ENCODE measurements at places on chromosomes 2 and 18. TPM values are rescaled to one million over a fixed set of nuclear protein-coding genes. Genes with fewer than 3 reads are reported as not detected.
A peak's percentile ranks its signal among the peaks of the same experiment; 100 is the strongest.

GRCh38 chr2:191221666-191222065, 23.5 kb upstream of the MYO1B start:
- H3K27me3 ChIP-seq, result no peaks in the 10 kb centered on the region
- no peak for DNase-seq
- H3K4me1 ChIP-seq, result no peaks in the 10 kb centered on the region

GRCh38 chr18:45562567-45563479, 52.5 kb upstream of the SLC14A2 start:
- H3K27ac ChIP-seq, result peak overlapping the region; percentile 73
- no peak overlapping the region for H3K4me3 ChIP-seq
- no peaks in the 10 kb centered on the region for H3K36me3 ChIP-seq
- no peaks in the 10 kb centered on the region for H3K27me3 ChIP-seq
- peaks cover 7% of the 10 kb centered on the region for H3K4me1 ChIP-seq

- DNase-seq, result no peak
- H3K36me3 ChIP-seq, result no peaks in the 10 kb centered on the region
- no peak overlapping the region for H3K4me3 ChIP-seq
- H3K27me3 ChIP-seq, result no peaks in the 10 kb centered on the region
- H3K4me1 ChIP-seq, result no peaks in the 10 kb centered on the region
These were observed 43.0 kb upstream of the COL5A2 start for GRCh38 chr2:189222468-189223105.

DNA sequence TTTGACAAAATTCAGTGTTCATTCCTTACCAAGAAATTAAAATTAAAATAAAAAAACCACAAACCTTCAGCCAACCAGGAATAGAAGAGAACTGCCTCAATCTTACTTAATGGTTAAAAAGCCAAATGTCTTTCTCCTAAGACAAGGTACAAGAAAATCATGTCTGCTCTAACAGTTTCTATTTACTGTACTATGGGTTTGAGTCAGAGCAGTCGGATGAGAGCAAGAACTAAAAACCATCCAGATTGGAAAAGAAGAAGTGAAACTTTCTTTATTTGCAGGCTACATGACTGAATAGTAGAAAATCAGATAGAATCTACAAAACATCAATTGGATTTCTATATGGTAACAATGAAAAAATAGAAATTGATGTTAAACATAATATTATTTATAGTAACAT, 555.5 kb upstream of the TNP1 start:
- H3K27me3 ChIP-seq, result no peaks in the 10 kb centered on the region
- H3K4me3 ChIP-seq, result no peak overlapping the region
- no peaks in the 10 kb centered on the region for H3K36me3 ChIP-seq
- no peak overlapping the region for H3K27ac ChIP-seq

DNA sequence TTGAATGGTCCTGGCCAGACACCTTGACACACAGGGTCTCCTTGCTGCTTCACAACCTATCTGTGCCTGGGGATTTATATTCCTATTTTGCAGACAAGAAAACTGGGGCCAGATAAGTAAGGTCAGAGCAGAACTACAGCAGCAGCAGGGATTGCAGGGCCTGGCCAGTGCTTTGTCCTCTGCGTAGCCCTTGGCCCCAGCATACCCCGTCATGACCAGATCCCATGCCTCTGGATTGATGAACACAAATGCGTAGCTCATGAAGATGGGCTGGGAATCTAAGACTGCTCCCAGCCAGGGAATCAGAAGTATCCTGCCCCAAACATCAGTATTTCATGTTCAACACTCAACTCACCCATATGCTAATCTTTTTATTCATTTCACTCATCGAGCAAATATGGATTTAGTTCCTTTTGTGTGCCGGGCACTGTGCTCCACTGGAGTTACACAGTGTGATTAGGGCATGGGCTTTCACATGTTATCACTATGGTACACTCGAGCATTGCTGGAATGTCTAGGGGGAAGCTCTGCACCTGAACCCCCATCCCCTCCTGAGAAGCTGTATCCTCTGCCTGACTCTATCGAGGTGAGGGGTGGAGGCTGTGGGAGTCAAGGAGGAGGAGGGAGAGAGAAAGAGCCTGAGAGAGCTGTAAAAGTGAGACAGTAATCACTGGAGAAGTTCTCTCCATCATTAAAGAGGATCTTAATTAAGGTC, 143.3 kb downstream of the CYP26B1 start:
- no peak for DNase-seq
- H3K36me3 ChIP-seq, result no peaks in the 10 kb centered on the region

DNA sequence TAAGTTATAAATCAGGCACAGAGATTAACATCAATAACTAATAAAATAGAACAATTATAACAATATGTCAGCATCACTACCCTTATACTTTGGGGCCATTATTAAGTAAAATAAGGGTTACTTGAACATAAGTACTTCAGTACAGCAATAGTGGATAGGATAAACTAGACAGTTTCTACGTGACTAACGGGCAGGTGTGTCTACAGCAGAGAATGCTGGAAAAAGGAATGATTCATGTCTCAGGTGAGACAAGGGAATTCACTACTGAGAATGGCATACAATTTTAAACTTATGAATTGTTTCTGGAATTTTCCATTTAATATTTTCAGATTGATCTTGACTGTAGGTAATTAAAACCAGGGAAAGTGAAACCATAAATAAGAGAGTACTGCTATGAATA, 5.5 kb downstream of the WDR75 start:
- peaks cover 35% of the 10 kb centered on the region for H3K36me3 ChIP-seq
- H3K27ac ChIP-seq, result no peak overlapping the region
- no peak for DNase-seq
- H3K4me3 ChIP-seq, result no peak overlapping the region
- no peaks in the 10 kb centered on the region for H3K27me3 ChIP-seq
- peaks cover 12% of the 10 kb centered on the region for H3K4me1 ChIP-seq

DNA sequence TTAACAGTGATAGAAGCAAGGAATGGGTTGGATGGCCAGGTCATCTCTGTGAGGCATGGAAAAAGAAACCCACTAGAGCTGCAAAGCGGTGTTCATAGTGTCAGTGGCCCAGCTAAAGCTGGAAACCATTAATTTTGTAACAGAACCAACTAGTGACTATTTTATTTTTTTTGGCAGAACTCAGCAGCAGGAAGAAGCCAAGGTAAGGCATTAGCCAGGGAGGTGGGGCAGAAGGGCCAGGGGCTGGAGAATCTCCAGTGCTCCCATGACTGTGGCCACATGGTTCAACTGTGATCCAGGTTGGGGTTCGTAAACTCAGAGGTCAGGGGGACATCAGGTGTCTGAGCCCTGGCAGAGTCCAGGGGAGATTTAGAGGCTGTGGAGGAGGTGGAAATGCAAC, 25.9 kb upstream of the YES1 start:
- no peaks in the 10 kb centered on the region for H3K27me3 ChIP-seq
- H3K27ac ChIP-seq, result no peak overlapping the region
- peaks cover 25% of the 10 kb centered on the region for H3K4me1 ChIP-seq
- H3K36me3 ChIP-seq, result no peaks in the 10 kb centered on the region

DNA sequence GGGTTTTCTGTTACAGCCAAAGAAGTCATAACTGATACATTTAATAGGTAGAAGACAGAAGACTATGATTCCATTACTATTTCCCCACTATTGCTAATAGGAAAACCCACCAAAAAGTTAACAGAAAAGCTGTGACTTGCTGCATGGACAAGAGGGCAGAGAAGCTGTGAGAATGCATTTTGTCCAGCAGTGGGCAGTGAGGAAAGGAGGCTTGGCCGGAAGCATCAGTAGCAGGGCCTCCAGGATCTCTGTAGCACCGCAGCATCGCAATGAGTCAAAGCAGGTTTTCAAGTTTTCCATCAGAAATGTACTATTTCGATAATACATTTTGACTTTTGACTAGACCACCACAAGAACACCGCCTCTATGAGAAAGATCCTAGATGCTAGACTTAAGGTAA, 24.9 kb downstream of the MYO5B start:
- no peaks in the 10 kb centered on the region for H3K4me1 ChIP-seq
- no peak overlapping the region for H3K4me3 ChIP-seq
- H3K27ac ChIP-seq, result no peak overlapping the region
- H3K27me3 ChIP-seq, result no peaks in the 10 kb centered on the region
- no peaks in the 10 kb centered on the region for H3K36me3 ChIP-seq

DNA sequence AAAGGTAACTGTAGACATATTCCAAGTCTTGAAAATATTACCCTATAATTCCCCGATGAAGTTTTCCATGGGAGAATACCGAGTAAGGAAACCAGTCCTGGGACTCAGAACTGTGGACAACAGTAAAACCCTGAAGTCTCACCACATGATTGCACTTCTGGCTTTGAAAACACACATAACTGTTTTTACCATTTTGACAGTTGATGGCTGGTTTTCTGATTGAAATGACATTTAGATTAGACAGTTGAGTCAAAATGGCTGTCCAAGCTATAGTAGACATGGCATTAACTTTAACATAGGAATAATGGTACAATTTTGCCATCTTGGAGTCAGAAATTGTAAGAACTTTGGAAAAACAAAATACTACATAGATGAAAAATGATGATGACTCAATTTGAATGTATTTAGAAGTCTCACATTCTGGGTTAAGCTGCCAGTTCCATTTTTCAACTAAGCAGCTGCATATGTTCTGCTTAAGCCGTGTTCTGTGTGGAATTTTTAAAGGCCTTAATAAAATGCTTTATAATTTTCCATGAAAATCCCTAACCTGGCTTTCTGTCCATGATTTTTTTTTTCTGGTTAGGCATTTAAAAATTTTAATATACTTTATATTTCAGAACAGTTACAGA, 38.3 kb upstream of the WIPF1 start:
- no peak overlapping the region for H3K4me3 ChIP-seq
- H3K4me1 ChIP-seq, result no peaks in the 10 kb centered on the region
- no peak for DNase-seq
- H3K27me3 ChIP-seq, result no peaks in the 10 kb centered on the region

- H3K4me1 ChIP-seq, result no peaks in the 10 kb centered on the region
- no peak overlapping the region for H3K27ac ChIP-seq
- no peak for DNase-seq
- H3K36me3 ChIP-seq, result no peaks in the 10 kb centered on the region
These were observed 41.3 kb upstream of the ACAA2 start for GRCh38 chr18:49854681-49855080.

GRCh38 chr2:20481798-20482405, 35.0 kb downstream of the RHOB start:
- peak overlapping the region; percentile 71 for H3K27ac ChIP-seq
- no peak for DNase-seq
- no peaks in the 10 kb centered on the region for H3K36me3 ChIP-seq
- H3K4me3 ChIP-seq, result no peak overlapping the region
- H3K4me1 ChIP-seq, result peaks cover 14% of the 10 kb centered on the region

CHST9 gene
- 0.17 TPM for total RNA-seq

GRCh38 chr2:157414050-157414449, 29.8 kb downstream of the CYTIP start:
- H3K27me3 ChIP-seq, result no peaks in the 10 kb centered on the region
- DNase-seq, result no peak
- no peaks in the 10 kb centered on the region for H3K4me1 ChIP-seq
- no peak overlapping the region for H3K4me3 ChIP-seq
- H3K27ac ChIP-seq, result no peak overlapping the region

MOB1A gene
- total RNA-seq, result 77.9 TPM

SERPINB11 gene
- not detected for total RNA-seq

RIT2 gene
- total RNA-seq, result not detected

TNFAIP6 gene
- total RNA-seq, result 9.0 TPM

- H3K27me3 ChIP-seq, result no peaks in the 10 kb centered on the region
- H3K27ac ChIP-seq, result no peak overlapping the region
- no peaks in the 10 kb centered on the region for H3K36me3 ChIP-seq
- H3K4me3 ChIP-seq, result no peak overlapping the region
These were observed 404.0 kb upstream of the MYT1L start for GRCh38 chr2:2735041-2735440.

TGFBRAP1 gene
- 21.1 TPM for total RNA-seq

MPP4 gene
- total RNA-seq, result 0.32 TPM

DNA sequence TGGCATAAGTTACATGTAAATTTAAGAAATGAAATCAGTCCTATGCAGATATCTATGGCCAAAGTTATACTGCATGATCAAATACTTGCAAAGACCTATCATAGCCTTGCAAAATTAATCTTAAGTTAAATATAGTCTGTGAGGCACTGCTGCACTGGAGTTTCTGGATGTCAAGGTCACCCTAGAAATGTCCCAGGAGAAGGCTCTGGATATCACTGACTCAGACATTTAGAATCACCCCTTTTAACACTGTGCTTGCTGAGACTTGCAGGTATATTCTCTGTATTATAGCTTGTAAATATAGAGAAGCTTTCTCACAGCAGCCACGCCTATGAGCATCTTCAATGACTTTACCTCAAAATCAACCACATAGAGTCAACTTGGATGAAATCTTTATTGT, 51.5 kb downstream of the ETAA1 start:
- H3K27me3 ChIP-seq, result no peaks in the 10 kb centered on the region
- no peaks in the 10 kb centered on the region for H3K4me1 ChIP-seq
- DNase-seq, result peak; percentile 36
- no peak overlapping the region for H3K4me3 ChIP-seq

- H3K4me3 ChIP-seq, result no peak overlapping the region
- no peak overlapping the region for H3K27ac ChIP-seq
- no peaks in the 10 kb centered on the region for H3K4me1 ChIP-seq
- peaks cover 7% of the 10 kb centered on the region for H3K27me3 ChIP-seq
These were observed 43.8 kb downstream of the SLC4A3 start for GRCh38 chr2:219671279-219671678.

- no peaks in the 10 kb centered on the region for H3K27me3 ChIP-seq
- no peak for DNase-seq
- no peak overlapping the region for H3K4me3 ChIP-seq
- no peaks in the 10 kb centered on the region for H3K36me3 ChIP-seq
These were observed 63.8 kb downstream of the HAUS1 start for GRCh38 chr18:46167971-46168370.

GRCh38 chr2:98846041-98846440, 90.0 kb downstream of the CRACDL start:
- peaks cover 12% of the 10 kb centered on the region for H3K27me3 ChIP-seq
- no peak for DNase-seq
- no peak overlapping the region for H3K4me3 ChIP-seq
- no peaks in the 10 kb centered on the region for H3K36me3 ChIP-seq
- no peak overlapping the region for H3K27ac ChIP-seq

MSH2 gene
- 8.0 TPM for total RNA-seq

GRCh38 chr2:109089602-109090300, 39.3 kb upstream of the SH3RF3 start:
- H3K4me3 ChIP-seq, result no peak overlapping the region
- no peaks in the 10 kb centered on the region for H3K36me3 ChIP-seq
- H3K27me3 ChIP-seq, result no peaks in the 10 kb centered on the region
- H3K27ac ChIP-seq, result no peak overlapping the region

GALNT3 gene
- total RNA-seq, result 2.6 TPM

SRD5A2 gene
- 0.14 TPM for total RNA-seq

- no peak overlapping the region for H3K4me3 ChIP-seq
- no peak overlapping the region for H3K27ac ChIP-seq
- H3K4me1 ChIP-seq, result no peaks in the 10 kb centered on the region
- H3K36me3 ChIP-seq, result no peaks in the 10 kb centered on the region
- peak; percentile 6 for DNase-seq
These were observed 86.9 kb upstream of the RBBP8 start for GRCh38 chr18:22846088-22846683.

FLACC1 gene
- 4.3 TPM for total RNA-seq

Data from adrenal gland (tissue), 19 donors.